ENCODE measurements at places on chromosomes 3 and 15.

- DNase-seq: no peak
These were observed 112.1 kb downstream of the TNIK start for GRCh38 chr3:171348121-171348520.

GRCh38 chr3:182809531-182809930, 16.2 kb downstream of the ATP11B start:
- no peak for DNase-seq

GRCh38 chr3:127796831-127797150, 25.5 kb downstream of the MGLL start:
- no peak for DNase-seq

GRCh38 chr3:100260081-100260684, 609 bp upstream of the TBC1D23 start:
- DNase-seq: no peak

DNA sequence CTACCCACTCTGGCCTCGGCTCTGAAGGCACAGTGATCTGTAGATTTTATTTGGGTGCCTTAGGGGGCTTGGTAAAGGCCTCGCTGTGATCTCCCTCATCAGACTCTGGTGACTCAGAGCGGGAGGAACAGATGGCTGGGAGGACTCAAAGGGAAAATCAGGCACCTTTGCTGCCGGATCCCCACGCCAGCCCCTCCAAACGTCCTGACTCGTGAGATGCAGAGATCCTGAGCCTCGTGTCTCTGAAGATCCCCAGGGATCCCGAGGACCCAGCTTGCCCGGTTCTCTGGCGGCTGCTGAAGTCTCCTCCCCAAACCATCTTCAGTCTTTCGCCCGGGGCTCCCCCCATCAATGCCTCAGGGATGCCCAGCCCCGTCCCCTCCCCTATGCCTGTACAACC, 32.8 kb downstream of the MUC20 start:
- no peak for DNase-seq

GRCh38 chr15:80106051-80106450, 46.6 kb downstream of the ZFAND6 start:
- peak; percentile 50 for DNase-seq

DNA sequence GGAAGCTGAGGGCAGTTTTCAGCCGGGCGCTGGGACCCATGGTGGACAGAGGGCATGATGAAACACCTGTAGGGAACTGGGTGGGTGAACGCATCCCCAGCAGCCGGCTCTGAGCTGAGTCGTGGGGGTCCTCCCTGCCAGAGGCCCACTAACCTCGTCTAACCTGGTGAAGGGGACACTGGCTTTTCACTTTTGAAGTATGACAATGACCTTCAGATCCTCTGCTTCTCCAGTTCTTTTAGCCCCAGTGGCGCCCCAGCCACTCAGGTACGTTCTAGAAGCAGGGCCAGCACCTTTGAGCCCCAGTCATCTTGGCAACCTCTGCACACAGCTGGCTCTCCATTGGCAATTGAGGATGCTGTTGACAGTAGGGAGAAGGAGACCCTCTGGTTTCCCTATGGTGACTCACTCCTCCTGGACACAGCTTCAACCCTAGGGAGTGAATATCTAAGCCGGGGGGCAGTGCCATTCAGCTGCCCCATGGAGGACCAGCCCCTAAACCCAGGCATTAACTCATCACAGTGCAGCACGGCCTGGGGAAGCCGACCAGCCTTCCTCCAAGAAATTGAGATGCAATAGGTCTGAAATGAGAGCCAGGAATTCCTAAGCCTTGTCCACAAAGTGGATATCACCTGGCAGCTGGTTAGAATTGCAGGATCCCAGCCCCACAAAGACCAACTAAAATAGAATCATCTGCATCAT, 46.1 kb downstream of the CMTM6 start:
- DNase-seq: no peak

DNA sequence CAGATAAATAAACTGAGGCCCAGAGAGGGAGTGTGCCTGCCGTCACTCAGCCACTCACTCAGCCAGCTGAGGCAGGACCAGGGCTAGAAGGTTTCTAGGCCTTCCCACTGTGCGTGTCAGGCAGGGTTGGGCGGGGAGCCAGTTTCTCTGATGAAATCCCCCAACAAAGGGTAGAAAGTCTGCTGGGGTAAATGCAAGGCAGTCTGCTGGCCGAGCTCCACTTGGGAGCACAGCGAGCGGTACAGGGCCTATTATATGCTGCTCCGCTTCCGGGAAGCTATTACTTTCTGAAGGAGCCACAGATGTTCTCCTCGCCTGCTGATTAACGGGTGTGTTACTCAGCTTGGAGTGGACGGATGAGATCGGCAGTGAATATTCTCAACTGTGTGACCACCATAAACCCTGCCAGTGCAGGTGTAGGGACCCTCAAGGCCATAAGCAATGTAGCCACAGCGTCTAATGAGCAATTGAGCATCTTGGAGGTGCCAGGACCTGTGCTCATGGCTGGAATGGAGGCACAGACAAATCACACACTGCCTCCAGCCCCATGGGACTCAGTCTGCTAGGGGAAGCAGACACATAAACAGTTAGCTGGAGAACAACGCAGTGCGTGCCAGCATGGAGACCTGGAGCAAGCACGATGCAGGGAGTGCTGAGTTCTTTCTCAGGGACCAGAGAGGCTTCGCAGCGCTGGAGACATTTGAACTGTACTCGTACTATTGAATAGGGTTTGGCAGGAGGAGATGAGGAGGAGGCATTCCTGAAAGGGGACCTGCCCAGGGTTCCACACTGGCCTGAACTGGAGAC, 42.1 kb downstream of the CORO2B start:
- peak; percentile 8 for DNase-seq

- DNase-seq: peak; percentile 23
These were observed 51.6 kb downstream of the TP53BP1 start for GRCh38 chr15:43441316-43441715.

- no peak for DNase-seq
These were observed 101.0 kb downstream of the CHL1 start for GRCh38 chr3:297585-297984.

DNA sequence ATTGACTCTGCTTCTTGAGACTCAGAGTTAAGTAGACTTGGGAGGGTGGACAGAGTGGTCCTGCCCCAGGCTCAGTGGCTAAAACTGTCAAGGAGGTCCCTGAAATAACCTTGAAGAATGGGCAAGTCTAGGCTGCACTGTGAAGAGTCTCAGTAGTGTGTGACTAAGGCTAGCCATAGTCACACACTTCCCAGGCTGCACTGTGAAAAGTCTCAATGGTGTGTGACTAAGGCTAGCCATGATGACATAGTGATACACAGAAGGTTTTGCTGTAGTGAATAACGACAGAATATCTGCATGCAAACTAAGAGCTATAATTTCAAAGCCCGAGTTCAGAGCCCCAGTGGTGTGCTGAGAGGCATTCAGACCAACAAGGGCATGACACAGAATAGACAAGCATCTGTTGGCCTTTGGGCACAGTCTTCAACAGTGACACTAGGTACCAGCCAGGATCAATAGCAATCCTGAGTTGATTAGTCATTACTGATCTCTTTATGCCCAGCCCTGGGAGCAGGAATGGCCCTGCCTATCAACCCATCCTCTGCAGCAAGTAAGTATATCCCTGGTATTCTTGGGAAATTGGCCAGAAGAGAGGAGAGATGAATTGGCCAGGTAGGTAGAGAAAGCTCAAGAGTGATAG, 72.4 kb upstream of the BBX start:
- peak; percentile 90 for DNase-seq

- no peak for DNase-seq
These were observed 445.2 kb upstream of the MDFIC2 start for GRCh38 chr3:70757658-70758057.

DNA sequence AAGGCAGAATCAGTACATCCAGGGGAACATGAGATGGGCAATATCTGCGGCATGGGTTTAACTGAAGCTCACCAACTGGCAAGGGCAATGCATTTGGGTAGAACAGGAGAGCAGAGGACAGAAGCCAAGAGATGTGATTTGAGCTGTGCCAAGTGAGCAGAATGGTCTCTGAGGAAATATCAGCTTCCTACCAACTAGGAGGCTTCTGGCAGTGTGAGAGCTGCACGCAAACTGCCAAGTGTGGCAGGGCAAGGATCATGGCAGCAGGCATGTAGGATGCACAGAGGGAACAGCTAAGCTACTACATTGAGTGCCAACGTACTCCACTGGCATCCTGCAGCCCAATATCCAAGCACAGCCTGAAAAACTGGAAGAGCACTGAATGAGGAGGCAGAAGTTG, 1036.5 kb downstream of the TUSC7 start:
- no peak for DNase-seq

GRCh38 chr3:151899996-151900395, 26.6 kb downstream of the SUCNR1 start:
- no peak for DNase-seq

GRCh38 chr3:144257381-144257780, 285.8 kb downstream of the DIPK2A start:
- DNase-seq: no peak

GRCh38 chr3:99751649-99752048, 66.0 kb upstream of the CMSS1 start:
- peak; percentile 86 for DNase-seq
